ENCODE measurements at places on chromosomes 2 and 18.
A peak's percentile ranks its signal among the peaks of the same experiment; 100 is the strongest.

- no peak overlapping the region for H3K4me3 ChIP-seq
- no peaks in the 10 kb centered on the region for H3K27me3 ChIP-seq
- no peaks in the 10 kb centered on the region for H3K4me1 ChIP-seq
These were observed 37.3 kb upstream of the ZNF512 start for GRCh38 chr2:27545348-27546141.

DNA sequence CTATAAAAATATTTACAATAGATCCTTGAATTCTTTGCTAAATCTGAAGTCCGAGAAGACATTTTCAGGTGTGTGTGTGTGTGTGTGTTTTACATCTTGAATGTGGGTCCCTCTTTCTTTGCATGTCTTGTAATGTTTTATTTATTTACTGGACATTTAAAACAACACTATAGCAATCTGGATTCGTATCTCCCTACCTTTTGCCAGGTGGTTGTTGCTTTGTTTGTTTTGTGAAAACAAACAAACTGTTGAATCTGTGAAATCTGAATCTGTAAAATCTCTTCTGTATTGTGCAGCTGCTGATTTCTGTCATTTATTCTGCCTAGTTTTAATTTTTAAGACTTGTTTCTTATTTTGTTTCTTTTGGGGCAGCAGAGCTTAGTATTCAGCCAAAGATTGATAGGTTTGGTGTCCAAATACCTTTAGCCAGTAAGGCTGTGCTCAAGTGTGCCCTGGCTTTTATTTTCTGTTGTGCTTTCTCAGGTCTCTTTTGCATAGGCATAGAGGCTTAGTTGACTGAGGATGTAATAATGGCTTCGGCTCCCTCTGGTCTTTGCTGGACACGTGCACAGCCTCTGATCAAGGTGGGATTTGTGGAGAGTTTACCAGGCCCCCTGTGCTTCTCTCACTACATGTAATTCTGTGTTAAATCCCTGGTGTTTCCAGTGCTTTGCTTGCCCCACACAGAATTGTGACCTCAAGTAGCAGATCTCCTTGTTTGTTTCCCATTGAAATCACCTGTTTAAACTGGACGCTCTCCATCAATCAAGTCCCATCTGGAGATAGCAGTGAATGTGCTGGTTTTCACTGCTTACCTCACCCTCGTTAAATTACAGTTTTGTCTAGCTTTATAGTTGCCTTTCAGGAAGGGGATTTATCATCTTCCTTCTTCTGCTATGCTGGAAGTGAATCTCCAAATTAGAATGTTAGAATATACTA is 71.1 kb downstream of the BIRC6 start:
- H3K27me3 ChIP-seq: no peaks in the 10 kb centered on the region
- H3K27ac ChIP-seq: peak overlapping the region; percentile 19
- DNase-seq: peak; percentile 20
- H3K4me1 ChIP-seq: peaks cover 34% of the 10 kb centered on the region
- no peak overlapping the region for H3K4me3 ChIP-seq

DNA sequence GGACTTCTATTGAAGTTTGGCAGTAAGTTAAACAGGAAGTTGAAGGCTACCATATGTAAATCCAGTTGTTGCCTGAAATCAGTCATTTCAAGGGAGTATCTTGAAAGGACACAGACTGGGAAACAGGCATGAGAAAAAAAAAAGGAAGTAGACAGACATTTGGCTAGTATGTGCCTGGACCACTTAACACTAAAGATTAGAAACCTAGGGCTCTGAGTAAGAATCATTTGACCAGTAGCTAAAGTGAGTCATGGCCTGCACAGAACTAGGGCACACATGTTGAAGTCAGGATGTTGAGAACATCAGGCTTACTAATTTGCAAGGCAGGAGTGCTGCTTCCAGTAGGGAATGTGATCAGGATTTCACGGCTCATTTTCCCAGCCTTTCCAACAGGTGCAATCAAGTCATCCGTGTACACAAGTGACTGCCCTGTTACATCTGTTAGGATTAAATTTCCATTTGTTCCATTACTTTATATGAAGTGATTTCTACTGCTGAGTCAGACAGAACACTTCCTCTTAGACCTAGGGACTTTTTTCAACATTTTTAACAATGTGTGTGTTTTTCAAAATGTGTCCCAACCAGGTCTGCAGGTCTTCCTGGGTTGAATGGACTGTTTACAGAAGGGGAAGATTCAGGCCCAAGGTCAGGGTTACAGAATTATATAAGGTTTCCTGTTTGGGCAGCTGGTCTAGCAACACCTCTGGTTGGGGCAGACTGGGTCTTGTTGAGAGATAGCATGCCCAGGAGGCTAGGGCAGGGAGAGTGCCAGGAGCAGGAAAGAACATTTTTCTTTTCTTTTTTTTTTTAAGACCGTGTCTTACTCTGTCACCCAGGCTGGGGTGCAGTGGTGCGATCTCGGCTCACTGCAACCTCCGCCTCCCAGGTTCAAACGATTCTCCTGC is 145.6 kb downstream of the TGIF1 start:
- H3K27ac ChIP-seq: peak overlapping the region; percentile 94
- H3K36me3 ChIP-seq: no peaks in the 10 kb centered on the region
- H3K4me1 ChIP-seq: peaks cover 41% of the 10 kb centered on the region

GRCh38 chr18:54112356-54112755 is 112.1 kb downstream of the MBD2 start:
- H3K4me3 ChIP-seq: no peak overlapping the region
- H3K27ac ChIP-seq: no peak overlapping the region
- no peak for DNase-seq
- H3K27me3 ChIP-seq: no peaks in the 10 kb centered on the region
- no peaks in the 10 kb centered on the region for H3K4me1 ChIP-seq

DNA sequence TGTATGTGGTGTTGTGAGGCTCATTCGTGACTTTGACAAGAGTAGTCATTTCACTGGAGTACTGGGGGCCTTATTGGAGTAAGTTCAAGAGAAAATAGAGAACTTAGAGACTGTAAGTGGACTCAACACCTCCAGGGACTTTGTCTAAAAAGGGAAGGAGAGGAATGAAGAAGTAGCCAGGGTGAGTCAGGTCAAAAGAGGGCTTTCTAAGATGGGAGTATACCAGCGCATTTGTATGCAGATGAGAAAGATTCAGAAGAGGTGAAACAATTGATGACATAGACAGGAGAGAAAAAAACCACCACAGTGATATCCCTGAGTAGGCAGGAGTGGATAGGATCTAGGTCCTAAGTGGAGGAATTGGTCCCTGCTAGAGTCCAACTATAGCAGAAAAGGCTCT is 246.8 kb downstream of the IKZF2 start:
- no peaks in the 10 kb centered on the region for H3K36me3 ChIP-seq
- DNase-seq: no peak
- no peak overlapping the region for H3K4me3 ChIP-seq
- peaks cover 4% of the 10 kb centered on the region for H3K4me1 ChIP-seq
- H3K27ac ChIP-seq: no peak overlapping the region

GRCh38 chr2:16726147-16726546 is 60.5 kb upstream of the CYRIA start:
- peaks cover 8% of the 10 kb centered on the region for H3K4me1 ChIP-seq
- DNase-seq: no peak
- H3K27ac ChIP-seq: no peak overlapping the region
- H3K27me3 ChIP-seq: no peaks in the 10 kb centered on the region
- H3K4me3 ChIP-seq: no peak overlapping the region

- no peaks in the 10 kb centered on the region for H3K27me3 ChIP-seq
- no peak overlapping the region for H3K27ac ChIP-seq
These were observed 17.3 kb downstream of the C2orf76 start for GRCh38 chr2:119349289-119349688.

All from body of pancreas (tissue), 4 donors.